Trophoblast cell (in vitro differentiated cells and primary cell): ENCODE measurements at places on chromosomes 16 and 17.
A peak's percentile ranks its signal among the peaks of the same experiment; 100 is the strongest.

GRCh38 chr16:17972460-17972943 is 364.0 kb downstream of the NPIPA8 start:
- no peak for DNase-seq

- DNase-seq, result no peak
These were observed 70.2 kb upstream of the NETO2 start for GRCh38 chr16:47213761-47214440.

DNA sequence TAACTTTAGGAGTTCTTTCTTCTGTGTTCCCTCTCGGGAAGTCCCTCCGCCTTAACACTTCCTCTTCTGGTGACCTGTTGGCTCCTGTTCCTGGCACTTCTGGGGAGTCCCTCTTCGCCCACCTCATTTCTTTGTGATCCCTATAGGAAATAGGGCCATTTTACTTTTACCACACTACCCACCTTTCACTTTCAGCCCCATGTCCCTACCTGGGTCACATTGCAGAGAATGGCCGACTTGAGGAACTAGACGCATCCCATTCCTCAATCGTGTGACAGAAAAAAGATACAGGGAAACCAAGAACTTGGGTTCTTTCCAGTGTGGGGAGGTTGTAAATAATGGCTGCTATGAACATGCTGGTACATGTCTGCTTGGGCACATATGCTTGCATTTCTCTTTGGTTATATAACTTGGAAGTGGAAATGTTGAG is 6.6 kb downstream of the IL21R start:
- no peak for DNase-seq

- DNase-seq, result no peak
These were observed 11.9 kb upstream of the ENGASE start for GRCh38 chr17:79062691-79063090.

GRCh38 chr17:9208381-9209105 is 187.2 kb downstream of the NTN1 start:
- no peak for DNase-seq

DNA sequence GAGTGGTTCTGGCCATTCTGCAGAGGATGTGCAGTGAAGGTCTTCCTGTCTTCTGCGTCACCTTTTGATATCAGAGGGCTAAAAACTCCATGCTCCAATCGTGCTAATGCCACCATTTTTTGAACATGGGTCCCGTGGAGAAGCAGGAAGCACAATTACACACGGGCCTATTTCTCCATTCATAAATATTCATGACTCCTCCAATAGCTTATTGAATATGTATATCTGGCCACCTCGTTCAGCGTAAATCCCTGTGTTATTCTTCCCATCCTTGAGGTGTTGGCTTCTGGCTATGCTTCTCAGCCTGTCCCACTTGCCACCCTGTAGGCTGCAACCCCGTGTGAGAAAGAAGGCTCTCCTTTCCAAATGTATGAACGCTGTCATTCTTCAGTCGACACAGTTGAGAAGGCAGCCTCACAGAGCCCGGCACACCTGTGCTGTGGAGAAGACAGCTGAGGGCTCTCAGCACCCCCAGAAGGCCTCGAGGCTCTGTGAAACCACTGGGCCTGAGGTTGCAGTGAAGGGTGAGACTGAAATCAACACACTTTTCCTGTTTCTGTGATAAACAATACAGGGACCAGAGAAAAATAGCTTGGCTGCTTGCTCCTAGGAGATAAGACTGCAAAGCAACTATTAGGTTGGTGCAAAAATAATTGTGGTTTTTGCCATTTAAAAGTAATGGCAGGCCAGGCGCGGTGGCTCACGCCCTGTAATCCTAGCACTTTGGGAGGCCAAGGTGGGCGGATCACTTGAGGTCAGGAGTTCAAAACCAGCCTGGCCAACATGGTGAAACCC is 4.9 kb upstream of the ANKRD40CL start:
- DNase-seq, result no peak

DNA sequence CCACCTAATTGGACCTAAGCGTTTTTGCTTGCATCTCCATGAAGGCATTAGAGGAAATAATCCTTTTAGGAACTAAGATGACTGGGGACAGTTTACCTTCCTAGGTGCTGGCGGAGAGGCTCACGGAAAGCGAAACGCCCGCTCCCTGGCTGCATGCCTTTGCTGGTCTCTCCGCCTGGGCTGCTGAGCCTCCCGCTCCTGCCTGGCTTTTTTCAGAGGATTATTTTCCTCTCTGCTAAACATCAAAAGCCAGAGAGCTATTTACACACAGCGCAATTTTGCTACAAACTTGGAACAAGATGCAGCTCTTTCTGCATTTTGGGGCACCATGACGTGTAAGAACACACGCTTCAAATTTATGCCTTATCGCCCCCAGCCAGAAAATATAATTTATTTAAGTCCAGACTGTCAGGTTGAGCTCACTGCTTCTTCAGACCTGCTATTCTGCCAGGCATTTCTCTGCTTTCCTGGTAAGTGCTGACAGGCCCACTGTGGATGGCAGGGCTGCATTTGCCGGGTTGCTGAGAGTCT is 124.4 kb downstream of the SPACA3 start:
- no peak for DNase-seq

- no peak for DNase-seq
These were observed 54.4 kb downstream of the SOX9 start for GRCh38 chr17:72175263-72175662.

DNA sequence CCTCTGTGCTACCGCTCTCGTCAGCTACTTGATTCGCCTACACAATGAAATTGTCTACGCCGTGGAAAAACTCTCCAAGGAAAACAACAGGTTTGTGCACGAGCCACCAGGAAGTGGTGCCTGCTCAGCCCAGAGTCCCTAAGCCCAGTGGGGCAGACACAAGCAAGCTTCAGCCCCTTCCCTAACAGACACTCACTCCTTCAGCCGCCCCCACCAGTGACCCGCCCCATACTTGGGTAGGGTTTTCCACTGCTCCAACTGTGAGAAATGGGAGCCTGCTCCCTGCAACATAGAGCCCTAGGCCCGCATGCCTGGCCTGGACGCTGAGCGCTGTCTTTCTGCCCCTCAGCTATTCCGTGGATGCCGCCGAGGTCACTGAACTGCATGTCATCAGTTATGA is 28.6 kb upstream of the ENDOV start:
- DNase-seq, result no peak

DNA sequence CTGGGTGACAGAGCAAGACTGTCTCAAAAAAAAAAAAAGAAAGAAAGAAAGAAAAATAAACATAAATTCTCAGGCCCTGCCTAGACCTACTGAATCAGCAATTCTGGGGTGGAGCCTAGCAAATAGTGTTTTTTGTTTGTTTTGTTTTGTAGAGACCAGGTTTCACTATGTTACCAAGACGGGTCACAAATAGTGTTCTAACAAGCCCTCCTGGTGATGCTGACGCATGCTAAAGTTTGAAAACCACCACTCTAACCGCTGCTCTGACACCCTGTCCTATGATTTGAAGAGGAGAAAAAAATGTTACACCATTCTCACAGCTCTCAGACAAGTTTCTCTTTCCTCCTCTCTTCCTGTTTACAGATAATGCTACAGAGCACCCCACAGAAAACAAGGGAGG is 1.5 kb downstream of the MRPL10 start:
- no peak for DNase-seq

- no peak for DNase-seq
These were observed 279.1 kb downstream of the IRX3 start for GRCh38 chr16:54007504-54007903.

DNA sequence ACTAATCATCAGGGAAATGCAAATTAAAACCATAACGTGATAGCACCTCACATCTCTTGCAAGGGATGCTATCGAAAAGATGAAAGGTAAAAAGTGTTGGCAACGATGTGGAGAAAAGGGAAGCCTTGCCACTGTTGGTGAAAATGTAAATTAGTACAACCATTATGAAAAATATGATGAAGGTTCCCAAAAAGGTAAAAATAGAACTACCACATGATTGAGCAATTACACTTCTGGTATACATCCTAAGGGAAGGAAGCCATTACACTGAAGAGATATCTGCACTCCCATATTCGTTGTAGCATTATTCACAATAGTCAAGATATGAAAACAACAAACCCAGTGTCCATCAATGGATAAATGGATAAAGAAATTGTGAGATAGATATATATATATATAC is 21.5 kb downstream of the ABCA10 start:
- DNase-seq, result no peak

GRCh38 chr16:57489229-57489628 is 2.9 kb upstream of the DOK4 start:
- DNase-seq, result no peak

DNA sequence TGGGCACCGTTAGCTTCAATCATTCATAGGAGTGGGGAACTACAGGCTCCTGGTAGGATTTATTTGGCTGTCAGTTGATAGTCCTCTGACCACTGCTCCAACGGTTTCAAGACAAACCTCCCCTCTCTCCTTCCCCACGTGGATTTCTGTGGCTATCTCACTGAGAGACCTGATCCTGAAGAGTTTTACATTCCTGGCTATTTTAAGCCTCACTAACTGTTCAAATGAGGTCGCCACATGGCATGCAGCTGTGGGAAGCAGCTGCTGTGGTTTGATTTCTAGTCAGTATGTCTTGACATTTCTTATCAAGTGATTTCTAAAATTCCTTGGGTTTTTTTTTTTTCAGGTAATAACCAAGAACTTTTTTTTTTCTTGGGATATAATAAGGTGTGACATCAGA is 38.3 kb downstream of the CDK5R1 start:
- peak; percentile 10 for DNase-seq

DNA sequence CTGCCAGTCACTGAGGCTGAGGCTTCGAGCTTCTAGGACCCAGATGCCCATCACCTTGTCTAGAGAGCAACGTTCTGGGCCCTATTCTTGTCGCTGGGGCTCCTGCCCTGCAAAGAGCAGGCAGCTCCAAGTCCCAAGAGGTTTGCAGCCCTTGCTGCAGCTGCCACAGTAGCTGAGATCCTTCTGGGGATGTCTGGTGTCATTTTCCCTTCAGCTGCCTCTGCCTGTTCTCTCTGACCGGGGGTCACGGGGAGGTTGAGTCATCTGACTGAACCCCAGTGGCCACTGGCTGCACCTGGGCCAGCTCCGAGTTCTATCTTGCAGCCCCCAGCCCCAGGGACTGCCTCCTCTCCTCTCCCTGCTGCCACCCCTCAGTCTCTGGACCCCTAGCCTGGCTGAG is 4.9 kb downstream of the WSCD1 start:
- DNase-seq, result no peak

GRCh38 chr17:2124391-2124790 is 69.5 kb downstream of the HIC1 start:
- no peak for DNase-seq

GRCh38 chr17:31537565-31538011 is 146.1 kb downstream of the RAB11FIP4 start:
- DNase-seq, result no peak
